Esophagus squamous epithelium (tissue), 5 donors: ENCODE measurements at places on chromosomes 6 and 20.

GRCh38 chr6:154908723-154909122 is 86.4 kb upstream of the TIAM2 start:
- DNase-seq = no peak

GRCh38 chr6:1611572-1612298 is 2.0 kb downstream of the FOXC1 start:
- DNase-seq = no peak

DNA sequence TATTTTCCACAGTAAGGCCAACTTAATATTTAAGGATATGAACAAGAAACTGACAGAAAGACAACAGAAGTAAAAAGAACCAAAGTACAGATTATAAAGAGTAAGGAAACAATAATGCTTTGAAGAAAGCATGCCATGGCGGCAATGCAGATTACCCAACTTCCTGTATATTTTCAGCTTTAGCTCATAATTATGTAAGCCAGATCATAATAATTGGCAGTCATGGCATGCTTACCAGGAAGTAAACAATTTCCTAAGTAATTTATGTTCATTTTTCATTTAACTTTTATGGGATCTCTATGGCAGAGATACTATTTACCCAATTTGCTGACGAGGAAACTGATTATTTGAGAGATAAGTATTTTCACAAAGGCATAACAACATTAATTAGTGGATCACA is 988.7 kb downstream of the HACE1 start:
- DNase-seq = no peak

DNA sequence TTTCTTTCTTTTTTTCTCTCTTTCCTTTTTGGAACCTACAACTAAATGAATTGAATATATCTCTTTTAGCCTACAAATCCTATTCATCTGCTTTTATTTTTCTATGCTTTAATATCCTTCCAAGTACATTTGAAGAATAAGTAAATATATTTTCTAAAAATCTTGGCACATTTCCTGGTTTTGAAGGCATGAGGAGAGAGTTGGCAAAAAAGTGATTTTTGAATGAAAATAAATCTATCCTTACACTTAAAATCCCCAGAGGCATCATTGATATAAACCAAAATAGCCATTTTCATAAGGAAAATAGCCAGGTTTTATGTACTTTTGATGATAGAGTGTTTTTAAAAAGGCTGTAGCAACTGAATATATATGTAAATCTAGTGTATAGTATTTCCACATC is 69.0 kb downstream of the SAMD5 start:
- no peak for DNase-seq

DNA sequence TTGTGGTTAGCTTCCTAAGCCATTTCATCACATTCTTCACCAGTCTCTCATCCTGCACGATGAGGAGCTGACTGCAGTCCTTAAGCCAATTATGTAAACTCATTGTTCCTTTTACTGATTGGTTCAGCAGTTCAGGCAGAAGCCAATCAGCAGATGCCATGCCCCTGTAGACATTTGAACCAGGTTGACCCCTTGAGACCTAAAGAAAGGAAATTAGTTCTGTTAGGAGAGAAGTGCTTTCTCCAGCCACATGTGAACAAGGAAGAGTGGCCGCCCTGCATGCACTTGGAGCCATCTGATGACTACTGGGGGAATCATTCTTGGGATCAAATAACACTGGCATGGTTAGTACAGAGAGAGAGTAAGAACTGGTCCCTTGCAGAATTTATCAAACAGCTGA is 535.2 kb upstream of the ID4 start:
- no peak for DNase-seq

- DNase-seq = no peak
Observed at GRCh38 chr6:166926748-166927147, 29.6 kb downstream of the RNASET2 start.

GRCh38 chr6:139174961-139175360 is 40.1 kb downstream of the HECA start:
- DNase-seq = no peak

DNA sequence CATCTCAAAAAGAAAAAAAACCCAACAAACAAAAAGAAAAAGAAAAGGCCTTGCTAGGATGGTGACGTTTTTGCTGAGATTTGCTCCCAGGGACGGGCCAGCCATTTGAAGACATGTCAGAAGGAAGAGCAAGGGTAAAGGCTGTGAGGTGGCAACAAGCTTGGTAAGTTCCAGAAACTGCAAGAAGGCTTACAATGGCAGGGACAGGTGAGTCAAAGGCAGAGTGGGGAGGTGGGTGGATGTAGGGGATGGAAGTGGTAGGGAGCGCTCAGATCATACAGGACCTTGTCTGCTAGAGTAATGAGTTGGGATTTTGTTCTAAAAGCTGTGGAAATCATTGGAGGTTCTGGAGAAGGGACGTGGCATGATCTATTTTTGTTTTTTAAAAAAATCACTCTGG is 4.3 kb downstream of the KIF3B start:
- DNase-seq = no peak

- no peak for DNase-seq
Observed at GRCh38 chr6:83411731-83412130, 19.1 kb downstream of the ME1 start.

GRCh38 chr6:80742481-80742880 is 636.0 kb downstream of the BCKDHB start:
- DNase-seq = no peak

GRCh38 chr6:54801669-54802068 is 44.9 kb upstream of the FAM83B start:
- DNase-seq = no peak

DNA sequence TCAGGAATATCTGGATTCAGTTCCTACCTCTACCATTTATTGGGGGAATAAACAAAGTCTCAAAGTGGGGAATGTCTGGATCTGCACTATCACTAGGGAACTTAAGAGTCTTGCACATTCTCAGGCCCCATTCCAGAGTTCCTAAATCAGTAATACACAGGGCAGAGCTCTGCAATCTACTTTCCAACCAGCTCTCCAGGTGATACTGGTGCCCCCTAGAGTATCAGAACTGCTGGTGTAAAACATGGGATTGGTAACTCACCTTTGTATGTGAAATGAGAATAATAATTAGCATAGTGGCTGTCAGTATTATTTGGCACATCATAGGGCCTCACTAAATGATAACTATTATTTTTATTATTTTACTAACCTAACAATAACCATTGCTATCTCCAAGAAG is 278.8 kb upstream of the IMPG1 start:
- no peak for DNase-seq

DNA sequence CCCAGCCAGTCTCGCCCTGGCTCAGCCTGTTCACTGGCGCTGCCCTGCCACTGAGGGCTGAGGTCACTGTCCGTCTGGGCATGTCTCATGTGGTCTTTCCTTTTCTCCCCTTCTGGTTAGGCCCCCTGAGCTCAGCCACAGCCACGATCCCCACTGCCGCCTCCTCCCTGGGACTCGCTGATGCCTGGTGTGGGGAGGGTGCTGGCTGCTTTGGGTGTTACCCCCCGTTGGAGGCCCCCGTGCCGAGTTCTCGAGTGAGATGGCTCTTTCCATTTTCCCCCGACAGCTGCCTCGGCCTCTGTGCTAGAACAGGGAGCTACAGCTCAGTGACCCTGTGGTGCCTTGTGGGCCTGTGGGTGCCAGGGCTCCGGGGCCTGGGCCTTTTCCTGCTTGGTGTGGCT is 14.9 kb upstream of the TCFL5 start:
- DNase-seq = no peak

DNA sequence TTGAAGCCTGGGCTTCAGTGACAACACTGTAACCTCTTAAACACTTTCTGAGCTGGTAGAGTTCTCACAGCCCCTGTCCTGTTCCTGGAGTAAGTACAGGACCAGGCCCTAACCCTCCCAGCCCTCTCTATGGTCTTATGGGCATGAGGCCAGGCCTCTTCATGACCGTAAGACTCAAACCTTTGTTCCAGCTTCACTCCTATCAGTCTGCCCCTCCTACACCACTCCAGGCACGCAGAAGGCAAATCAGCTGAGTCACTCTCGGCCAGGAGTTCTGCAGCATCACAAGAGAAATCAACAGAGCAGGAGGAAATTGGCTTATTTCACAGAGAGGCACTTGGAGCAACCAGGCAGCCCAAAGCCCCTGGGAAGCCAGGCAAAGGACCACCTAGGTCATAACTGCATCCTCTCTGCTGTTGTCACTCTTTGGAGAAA is 25.3 kb upstream of the CHD6 start:
- no peak for DNase-seq

DNA sequence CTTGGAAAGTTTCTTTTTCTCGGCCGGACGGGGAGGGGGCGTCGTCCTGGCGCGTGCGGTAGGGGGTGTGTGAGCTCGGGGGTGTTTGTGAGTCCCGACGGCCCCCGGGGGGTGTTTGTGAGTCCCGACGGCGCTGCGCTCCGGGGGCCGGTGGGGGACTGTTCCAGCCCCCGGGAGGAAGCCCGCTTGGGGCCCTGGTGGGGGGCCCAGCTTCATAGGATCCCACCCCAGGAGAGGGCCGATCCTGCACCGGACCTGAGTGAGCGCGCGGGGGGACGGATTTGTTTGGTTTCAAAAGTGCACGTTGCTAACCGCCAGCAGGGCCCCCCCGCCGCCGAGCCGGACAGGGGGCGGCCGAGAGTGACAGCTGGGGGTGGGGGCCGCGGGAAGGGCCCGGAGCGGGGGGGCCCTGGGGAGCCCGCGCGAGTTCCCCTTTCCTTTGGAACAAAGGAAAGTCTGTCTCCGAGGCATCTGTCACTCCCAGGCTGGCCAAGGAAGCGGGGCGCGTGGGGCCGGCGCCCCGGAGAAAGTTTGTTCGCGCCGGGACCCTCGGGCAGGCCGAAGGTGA is 485 bp downstream of the TGIF2 start:
- DNase-seq = no peak

- no peak for DNase-seq
Observed at GRCh38 chr6:145540741-145541140, 194.6 kb downstream of the EPM2A start.

GRCh38 chr20:58028123-58028522 is 200.3 kb downstream of the ANKRD60 start:
- no peak for DNase-seq
